Dorsolateral prefrontal cortex (tissue), 122 donors: ENCODE measurements at places on chromosomes 11 and 22. TPM values are rescaled to one million over a fixed set of nuclear protein-coding genes. Genes with fewer than 3 reads are reported as not detected.

SCARF2 gene
- 3.4 TPM for total RNA-seq

CDPF1 gene
- 8.9 TPM for total RNA-seq

NOX4 gene
- total RNA-seq, result 1.9 TPM

OR10A2 gene
- total RNA-seq, result not detected

CYTH4 gene
- total RNA-seq, result 14.4 TPM

PRSS23 gene
- total RNA-seq, result 14.4 TPM

SAA1 gene
- 24.7 TPM for total RNA-seq
